ENCODE measurements at places on chromosomes 6 and 20.

DNA sequence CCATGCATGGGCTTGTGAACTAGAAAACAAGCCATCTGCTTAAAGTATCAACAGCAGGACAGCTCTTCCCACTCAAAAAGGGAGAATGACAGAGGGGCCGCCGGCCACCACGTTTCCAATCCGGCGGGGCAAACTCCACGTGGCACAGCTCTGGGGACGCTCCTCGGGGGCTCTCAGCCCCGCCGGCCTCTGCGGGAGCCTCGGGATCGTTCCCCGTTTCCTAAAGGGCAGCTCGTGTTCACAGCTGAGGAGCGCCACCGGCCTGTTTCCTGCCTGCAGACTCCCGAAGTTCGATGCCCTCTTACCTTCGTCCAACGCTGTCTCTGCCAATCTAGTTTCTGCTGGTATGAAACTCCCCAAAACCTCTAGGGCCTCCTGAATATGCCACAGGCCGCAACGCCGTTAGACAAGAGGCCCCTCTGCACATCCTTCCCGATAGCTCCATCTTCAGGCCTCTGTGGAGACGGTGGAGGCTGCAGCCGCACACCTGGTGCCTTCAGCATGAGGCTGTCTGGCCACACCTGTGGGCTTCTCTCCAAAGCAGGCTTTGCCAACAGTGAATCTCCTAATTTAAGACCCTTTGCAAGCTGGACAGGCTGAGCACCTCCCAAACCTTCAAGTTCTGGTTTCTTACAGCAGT, 46.5 kb downstream of the KCNQ2 start:
- no peak for DNase-seq

DNA sequence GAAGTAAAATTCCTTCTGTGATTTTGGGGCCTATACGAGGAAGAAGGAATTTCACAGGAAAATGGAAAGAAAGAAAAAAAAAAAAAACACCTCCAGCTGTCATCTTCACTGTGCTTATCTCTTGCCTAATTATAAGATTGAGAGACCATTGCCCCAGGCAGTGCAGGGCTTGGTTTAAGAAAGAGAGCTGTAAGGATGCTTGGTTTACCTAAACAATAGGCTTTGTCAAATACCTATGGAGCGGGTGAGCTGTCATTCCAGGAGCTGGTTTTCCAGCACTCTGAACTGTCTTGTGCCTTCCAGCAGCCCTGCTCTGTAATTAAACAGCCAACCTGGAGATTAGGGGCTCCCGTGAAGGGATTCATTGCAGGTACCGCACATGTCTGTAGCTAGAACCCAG, 137.8 kb downstream of the EDN3 start:
- DNase-seq, result peak; percentile 5

DNA sequence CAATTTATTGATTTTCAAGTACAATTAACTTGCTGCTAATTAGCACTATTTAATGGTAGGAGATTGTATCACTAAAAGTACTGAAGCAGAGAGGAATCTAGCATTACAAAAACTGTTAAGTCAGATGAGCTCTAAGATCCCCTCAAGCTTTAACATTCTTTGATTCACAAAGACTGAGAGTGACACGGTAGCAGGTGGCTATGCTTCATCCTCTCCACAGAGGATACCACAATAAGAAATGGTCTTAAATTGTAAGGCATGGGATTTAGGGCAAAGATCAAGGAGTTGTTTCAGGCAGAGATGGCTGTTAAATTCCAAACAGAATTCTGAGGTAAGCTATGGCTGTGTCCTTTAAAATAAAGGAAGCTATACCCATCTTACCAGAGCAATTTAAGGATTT, 67.8 kb upstream of the BEND6 start:
- no peak for DNase-seq

- no peak for DNase-seq
Measured at GRCh38 chr6:15520626-15521203, 142.1 kb downstream of the DTNBP1 start.

GRCh38 chr6:131167773-131168172, 32.5 kb downstream of the AKAP7 start:
- DNase-seq, result no peak

- DNase-seq, result no peak
Measured at GRCh38 chr6:7033202-7033601, 74.6 kb upstream of the RREB1 start.

- DNase-seq, result no peak
Measured at GRCh38 chr20:8388141-8388540, 256.1 kb downstream of the PLCB1 start.

GRCh38 chr6:112338166-112338709, 8.9 kb upstream of the RFPL4B start:
- DNase-seq, result no peak

DNA sequence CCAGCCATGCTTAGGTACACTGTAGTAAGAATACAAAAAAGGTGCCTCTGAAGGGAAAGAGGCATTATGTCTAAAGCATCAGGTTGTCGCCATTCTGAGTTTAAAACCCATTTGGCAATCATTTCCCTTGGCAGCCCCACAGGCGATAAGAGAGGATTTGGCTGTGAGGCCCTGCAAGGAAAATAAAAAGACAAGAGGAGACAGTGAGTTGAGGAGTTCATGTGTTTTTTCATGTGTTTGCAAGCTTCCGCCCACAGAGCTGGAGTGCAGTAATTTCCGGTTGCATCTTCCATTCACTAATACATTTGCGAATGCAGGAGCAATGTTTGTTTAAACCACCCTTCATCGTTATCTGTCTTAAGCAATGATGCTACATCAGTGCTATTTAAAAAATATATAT, 138.5 kb upstream of the SOX4 start:
- no peak for DNase-seq

- DNase-seq, result peak; percentile 8
Measured at GRCh38 chr20:58277578-58278472, 31.7 kb upstream of the RAB22A start.

- DNase-seq, result no peak
Measured at GRCh38 chr6:90362318-90362717, 65.7 kb upstream of the BACH2 start.

DNA sequence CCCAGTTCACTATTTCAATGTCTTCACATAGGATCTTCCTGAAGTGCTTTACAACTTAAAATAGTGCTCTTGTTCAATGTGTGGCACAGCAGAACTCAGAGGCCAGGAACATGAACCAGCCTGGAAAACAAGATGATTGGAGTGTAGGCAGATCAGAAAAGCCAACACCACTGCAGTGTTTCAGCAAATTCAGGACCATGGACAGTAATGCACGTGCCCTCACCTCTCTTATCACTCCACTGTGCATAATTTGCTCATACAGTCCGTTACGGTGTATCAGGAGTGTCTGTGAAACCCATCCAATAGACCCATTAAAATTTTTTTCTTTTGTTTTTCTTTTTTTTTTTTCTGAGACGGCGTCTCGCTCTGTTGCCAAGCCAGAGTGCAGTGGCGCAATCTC, 27.6 kb upstream of the HACE1 start:
- DNase-seq, result no peak

DNA sequence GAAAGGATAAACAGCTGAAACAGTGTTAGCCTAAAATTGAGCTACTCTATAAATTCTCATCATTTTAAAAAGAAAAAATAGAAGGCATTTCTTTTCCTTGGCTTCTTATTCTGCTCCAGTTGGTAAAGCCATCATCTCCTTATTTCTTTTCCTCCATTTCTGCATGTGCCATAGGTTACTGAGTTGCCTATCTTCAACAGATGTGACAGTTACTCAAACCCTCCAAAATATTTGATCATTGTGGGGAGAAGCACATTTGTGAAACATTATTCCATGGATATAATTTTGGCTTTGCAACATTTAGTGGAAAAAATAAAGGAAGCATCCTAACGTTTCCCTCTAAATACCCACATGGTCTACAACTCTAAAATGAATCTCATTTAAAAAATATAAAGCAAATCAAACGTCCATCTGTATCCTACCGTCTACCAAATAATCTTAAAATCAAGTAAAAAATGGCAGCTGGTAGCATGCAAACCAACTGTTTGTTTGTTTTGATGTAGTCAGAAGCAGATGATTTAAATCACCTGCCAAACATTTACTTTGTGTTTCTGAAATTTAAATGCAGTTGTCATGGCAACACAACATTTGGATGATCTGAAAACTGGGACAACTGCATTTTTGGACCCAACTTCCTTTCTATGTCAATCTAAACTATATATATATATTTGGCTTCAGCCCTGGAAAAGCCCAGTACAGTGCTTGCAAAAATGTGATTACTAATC, 16.8 kb upstream of the SNX9 start:
- DNase-seq, result no peak

GRCh38 chr6:93087606-93088005, 331.8 kb downstream of the EPHA7 start:
- DNase-seq, result no peak

DNA sequence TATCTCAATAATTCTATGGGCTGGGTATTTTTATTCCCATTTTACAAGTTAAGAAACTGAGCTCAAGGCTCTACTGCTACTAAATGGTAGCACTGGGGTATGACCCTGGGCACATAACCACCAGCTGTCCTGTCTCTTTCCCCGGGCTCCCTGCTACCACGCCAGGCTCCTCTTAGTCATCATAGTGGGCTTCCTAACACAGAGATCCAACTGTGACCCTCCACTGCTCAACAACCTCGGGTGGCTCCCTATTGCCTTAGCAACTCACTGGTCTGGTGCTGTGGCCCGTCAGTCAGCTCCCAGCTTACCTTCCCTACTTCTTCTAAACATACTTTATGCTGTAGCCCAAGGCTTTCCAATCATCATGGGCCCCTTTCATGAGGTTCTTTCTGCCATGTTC, 4.5 kb downstream of the KIAA1755 start:
- no peak for DNase-seq

DNA sequence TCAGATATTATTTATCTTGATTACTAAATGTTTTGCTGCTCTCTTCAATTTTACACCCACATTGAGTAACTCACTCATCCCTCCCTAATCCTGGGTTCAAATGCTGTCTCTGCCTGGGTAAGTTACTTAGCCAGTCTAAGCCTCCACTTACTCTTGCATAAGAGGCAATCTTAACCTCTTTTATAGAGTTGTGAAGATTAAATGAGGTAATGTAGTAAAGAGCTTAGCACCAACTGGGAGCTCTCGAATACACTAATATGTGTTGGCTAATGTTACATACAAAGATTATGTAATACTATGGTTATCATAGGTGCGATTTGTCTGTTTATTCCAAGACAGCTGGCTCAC, 134.4 kb upstream of the STMND1 start:
- DNase-seq, result peak; percentile 38

DNA sequence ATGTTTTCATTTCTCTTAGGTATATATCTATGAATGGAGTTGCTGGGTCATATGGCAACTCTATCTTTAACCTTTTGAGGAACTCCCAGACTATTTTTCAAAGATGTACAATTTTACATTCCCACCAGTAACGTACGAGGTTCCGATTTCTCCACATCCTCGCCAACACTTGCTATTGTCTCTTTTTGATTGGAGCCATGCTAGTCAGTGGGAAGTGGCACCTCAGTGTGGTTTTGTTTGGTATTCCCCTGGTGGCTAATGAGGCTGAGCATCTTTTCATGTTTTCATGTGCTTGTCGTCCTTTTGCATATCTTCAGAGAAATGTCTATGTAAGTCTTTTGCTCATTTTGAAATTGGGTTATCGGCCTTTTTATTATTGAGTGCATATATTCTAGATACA, 178.6 kb upstream of the EXOC2 start:
- no peak for DNase-seq

DNA sequence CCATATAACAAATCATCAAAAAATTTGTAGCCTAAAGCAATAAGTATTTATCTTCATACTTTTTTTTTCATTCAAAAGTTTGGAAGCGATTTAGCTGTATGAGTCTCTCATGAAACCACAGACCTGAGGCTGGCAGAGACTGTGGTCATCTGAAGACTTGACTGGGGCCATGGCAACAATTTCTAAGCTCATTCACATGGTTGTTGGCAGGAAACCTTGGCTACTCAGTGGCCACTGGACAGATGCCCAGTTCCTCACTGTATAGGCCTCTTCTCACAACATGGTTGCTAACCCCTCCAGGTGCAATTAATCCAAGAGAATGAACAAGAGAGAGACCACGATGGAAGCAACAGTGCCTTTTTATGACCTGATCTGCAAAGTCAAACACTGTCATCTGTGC, 235.9 kb downstream of the BTBD3 start:
- DNase-seq, result no peak

DNA sequence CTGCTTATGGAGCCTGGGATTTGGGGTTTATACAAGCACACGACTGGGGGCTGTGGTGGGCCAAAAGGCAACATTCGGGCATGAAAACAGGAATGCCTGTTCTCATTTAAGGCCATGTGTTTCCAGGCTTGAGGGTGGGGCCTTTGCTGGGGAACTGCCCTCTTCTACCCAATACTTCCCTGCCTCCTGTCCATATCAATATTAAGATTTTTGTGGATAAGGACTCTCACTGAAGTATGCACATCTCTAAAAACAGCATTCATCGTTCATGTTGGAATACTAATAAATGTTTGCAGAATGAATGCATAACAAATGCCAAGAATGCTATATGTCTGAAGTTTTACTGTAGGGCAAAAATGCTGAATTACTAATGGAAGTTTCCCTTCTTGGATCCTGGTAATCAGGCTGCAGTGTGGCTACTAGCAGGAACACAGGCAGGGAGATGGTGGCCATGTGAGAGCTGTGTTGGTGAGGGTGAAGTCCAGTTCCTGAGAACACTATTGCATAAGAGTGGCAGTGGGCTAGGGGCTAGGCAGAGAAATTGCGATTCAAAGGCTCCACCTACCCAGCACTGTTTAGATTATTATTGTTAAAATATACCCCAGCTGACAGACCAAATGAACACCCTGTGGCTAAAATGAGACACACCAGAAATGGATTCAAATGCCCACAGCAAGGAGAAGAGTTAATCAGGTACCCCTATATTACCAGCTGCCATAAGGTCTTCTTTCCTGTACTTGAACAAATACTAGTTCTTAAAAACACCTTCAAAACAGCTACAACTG, 644.3 kb downstream of the EPM2A start:
- DNase-seq, result no peak

GRCh38 chr6:35365594-35366203, 23.3 kb downstream of the PPARD start:
- no peak for DNase-seq

- DNase-seq, result no peak
Measured at GRCh38 chr6:163708466-163708865, 293.9 kb downstream of the QKI start.

- DNase-seq, result no peak
Measured at GRCh38 chr6:148629592-148630465, 117.0 kb upstream of the UST start.

- no peak for DNase-seq
Measured at GRCh38 chr6:33178755-33179475, 13.4 kb downstream of the COL11A2 start.

GRCh38 chr20:33411242-33411641, 9.9 kb upstream of the CDK5RAP1 start:
- peak; percentile 92 for DNase-seq

- no peak for DNase-seq
Measured at GRCh38 chr6:132675749-132676148, 16.8 kb upstream of the TAAR1 start.

Measured in NCI-H524 (cell line).